ENCODE measurements at places on chromosomes 4 and X.

GRCh38 chr4:55906989-55907388, 41.8 kb upstream of the CEP135 start:
- DNase-seq, result no peak

GRCh38 chr4:70721747-70722146, at the start of gene RUFY3:
RUFY3 (plus strand) TSS chr4:70721964; CDS start chr4:70722574, 610 bp downstream.
- no peak for DNase-seq

GRCh38 chrX:133171962-133172708, 46.0 kb downstream of the TFDP3 start:
- no peak for DNase-seq

GRCh38 chr4:2790583-2791517, 2.0 kb upstream of the SH3BP2 start:
- DNase-seq, result peak; percentile 83

Measured in CD14-positive monocyte (primary cell).